ENCODE measurements at places on chromosomes 6 and 20.

DNA sequence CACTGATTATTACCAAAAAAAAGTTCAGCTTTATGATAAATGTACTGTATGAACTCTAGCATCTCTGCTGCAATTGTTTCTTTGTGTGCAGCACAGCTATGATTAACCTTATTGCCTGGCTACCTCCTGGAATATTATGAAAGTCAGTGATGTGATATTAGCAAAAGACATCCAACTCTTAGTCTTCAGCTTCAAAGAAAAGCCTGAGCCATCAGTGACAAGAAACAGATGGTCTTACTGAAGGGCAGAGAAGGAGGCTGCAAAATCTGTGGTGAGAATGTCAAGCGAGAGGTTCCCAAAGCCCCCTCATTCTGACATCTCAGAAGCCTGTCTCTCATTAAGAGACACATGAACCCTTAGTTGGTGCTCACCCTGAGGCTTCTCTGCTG is 89.4 kb upstream of the TNFAIP3 start:
- no peak for DNase-seq

- DNase-seq: peak; percentile 42
These were observed 789 bp downstream of the CCND3 start for GRCh38 chr6:41940759-41941279.

DNA sequence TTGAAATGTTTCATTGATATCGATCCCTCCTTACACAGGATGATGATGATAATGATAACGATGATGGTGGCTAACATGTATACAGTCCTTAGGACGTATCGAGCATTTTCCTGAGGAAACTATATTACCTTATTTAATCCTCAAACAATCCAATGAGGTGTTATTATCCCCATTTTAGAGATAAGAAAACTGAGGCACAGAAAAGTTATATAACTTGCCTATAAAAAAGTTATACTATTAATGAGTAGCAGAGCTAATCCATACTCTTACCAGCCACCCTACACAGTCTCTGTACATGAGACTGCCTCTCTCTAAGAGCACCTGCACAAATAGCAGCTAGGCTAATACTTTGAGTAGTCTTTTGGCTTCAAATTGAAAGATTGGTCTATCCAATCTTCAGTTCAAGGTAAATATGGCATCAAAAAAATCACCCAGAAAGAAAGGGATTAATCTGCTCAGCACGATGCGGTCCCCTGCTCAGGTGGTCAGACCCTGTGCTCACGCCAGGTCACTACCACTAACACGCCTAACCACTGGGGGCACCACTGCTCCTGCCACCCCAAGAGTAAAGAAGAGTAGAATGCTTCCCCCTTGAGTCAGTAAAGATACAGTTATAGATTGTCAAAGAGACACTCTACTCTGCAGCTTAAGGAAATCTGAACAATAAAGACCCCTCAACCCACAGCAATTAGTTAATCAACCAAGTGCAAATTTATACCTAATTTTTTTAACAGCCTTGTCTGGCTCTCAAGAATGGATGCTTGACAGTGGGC is 15.0 kb downstream of the GABBR1 start:
- no peak for DNase-seq

DNA sequence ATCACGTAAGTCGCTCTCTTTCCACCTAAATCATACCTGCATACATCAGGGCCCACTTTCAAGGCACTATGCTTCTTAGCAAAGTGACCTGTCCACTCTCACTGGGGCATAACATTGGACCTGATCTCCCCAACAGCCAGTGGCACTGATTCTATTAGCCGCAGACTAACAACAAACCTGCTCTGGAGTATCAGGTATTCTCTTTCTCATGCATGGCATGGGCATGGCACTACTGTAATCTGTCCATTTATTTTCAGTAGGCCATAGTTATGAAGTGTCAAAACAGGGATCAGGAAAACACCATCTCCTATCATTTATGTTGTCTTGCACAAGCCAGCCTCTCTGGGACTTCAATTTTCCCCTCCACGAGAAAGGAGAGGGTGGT is 8.5 kb downstream of the CALHM4 start:
- no peak for DNase-seq

GRCh38 chr6:151493804-151494234 is at the start of gene CCDC170:
Gene CCDC170, plus strand, starts transcription at chr6:151494017. Its CDS starts 112 bp downstream, at chr6:151494129.
- DNase-seq: no peak

DNA sequence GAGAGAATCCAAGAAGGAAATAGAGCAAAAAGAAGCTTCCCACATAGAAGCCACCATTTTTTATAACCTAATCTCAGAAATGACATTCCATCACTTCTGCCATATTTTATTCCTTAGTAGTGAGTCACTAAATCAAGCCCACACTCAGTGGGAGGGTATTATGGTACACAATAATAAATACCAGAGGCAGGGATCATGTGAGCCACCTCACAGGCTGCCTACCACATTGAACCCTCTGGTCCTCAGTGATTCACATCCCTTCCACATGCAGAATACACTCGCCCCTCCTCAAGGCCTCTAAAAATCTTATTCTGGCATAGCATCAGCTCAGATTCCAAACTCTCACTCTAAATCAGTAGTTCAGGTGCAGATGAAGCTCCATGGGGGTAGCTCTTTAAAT is 49.4 kb downstream of the TMC2 start:
- no peak for DNase-seq

GRCh38 chr6:125807293-125807692 is 16.5 kb downstream of the NCOA7 start:
- no peak for DNase-seq

DNA sequence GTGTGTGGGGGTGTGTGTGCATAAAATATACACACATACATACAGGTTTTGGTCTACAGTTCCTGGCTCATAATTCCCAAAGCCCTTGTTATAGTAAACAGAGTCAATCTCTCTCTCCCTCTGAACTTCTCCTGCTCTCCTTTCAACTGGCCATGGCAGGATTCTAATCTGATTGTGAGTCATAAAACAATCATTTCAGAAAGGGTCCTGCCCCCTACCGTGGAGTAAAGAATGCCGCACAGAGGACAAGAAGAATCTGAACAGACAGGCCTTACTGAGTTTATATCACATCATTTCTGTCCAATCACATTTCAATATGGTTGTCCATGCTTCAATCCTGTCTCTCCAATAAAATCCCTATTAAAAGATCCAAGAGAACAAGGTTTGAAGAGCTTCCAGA is 416.9 kb downstream of the FRK start:
- no peak for DNase-seq

- no peak for DNase-seq
These were observed 159.1 kb downstream of the ZDHHC14 start for GRCh38 chr6:157539900-157540752.

- no peak for DNase-seq
These were observed 664 bp upstream of the ACTR5 start for GRCh38 chr20:38747495-38748096.

- peak; percentile 88 for DNase-seq
These were observed 55.0 kb downstream of the GNAS start for GRCh38 chr20:58907320-58908137.

DNA sequence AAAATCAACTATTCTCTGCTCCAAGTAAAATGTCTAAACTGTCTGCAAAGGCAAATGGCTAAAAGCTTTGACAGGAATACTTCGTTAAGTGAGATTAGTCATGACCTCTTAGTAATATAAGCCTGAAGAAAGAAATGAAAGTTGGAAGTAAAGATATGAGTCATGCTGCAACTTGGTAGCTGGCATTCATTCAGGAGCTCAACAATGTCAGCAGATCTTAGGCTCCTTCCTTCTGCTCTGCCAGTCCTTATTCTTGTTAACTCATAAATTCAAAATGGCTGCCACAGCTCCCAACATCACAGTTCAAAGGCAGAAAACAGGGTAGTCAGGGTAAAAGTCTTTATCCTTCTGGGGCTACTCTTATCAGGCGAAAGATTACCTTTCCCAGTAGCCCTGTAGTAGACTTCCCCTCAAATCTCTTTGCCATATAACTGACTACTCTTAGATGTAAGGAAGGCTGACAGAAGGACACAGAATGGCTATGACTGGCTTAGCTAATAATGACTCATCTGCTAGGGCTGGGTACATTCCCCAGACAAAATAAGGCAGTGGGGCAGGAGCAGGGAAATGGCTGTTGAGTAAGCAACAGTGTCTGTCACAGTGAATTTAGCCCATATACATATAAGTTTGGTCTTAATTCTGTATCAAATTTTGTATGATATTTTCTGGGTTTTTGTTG is 24.4 kb upstream of the C6orf62 start:
- DNase-seq: peak; percentile 29

GRCh38 chr6:46134216-46134615 is 4.4 kb downstream of the ENPP4 start:
- DNase-seq: no peak

- no peak for DNase-seq
These were observed 304.2 kb downstream of the ADGRG6 start for GRCh38 chr6:142605922-142606485.

GRCh38 chr6:115896538-115897129 is 164.1 kb downstream of the FRK start:
- no peak for DNase-seq

GRCh38 chr6:135680964-135681913 is 170.3 kb upstream of the PDE7B start:
- DNase-seq: no peak

DNA sequence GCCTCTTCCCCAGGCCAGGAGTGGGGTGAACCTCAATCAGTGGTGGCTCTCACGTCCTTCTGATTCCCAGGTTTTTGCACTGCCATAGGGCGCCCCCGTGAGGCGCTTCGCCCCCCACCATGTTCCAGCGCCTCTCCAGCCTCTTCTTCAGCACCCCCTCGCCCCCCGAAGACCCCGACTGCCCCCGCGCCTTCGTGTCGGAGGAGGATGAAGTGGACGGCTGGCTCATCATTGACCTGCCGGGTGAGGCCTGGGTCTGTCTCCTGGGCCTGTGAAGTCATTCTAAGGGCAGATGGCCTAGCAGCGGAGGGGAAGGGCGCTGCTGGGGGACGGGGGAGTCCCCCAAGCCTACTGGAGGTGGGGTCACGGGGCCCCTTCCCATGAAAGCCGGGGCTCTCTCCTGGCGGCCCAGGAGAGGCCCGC is 4.5 kb downstream of the TP53INP2 start:
- peak; percentile 46 for DNase-seq

- no peak for DNase-seq
These were observed 104.2 kb downstream of the HAO1 start for GRCh38 chr20:7836076-7836475.

- peak; percentile 32 for DNase-seq
These were observed 6.5 kb downstream of the CEP162 start for GRCh38 chr6:84220809-84221409.

DNA sequence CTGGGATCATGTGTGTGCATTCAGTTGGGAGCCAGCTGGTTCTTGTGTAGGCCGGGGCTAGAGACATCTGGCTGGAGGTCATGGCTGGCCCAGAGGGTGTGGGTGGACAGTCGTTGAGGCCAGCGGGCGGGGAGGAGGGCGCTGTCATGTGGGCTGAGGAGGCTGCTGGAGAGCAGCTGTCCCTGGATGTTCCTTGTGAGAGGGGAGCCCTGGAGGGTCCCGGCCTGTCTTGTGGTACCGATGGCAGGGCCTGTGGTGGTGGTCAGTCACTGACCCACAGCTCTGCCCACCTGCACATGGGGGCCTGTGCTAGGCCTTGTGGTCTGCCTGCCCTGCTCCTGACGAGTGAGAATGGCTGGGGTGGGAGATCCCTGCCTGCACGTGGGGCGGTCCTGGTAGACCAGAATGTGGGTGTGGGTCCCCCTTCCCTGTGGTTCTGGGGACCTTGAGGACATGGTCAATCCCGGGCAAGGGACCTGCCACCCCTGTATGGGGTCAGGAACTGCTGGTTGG is 1.9 kb upstream of the C20orf204 start:
- DNase-seq: no peak

GRCh38 chr6:88135578-88136114 is 30.5 kb downstream of the CNR1 start:
- no peak for DNase-seq

GRCh38 chr6:105646391-105646867 is 243.5 kb upstream of the PREP start:
- DNase-seq: peak; percentile 84

GRCh38 chr6:56752009-56752408 is 109.3 kb upstream of the DST start:
- DNase-seq: no peak

DNA sequence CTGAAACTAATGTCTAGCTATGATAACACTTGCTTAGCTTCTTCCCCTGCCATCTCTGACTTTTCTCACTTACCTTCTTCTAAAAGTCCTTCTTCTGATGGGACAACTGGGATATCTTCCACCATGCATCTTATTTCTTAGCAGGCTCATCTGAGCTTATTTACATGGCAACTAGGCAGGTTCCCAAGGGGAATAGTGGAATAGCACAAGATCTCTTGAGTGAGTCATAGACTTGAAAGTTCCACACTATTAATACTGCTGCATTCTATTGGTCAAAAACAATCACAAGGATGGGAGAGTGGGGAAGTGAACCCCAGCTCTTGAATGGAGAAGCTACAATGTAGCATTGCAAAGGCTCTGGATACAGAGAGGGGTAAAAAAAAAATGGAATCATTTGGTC is 142.1 kb downstream of the HAO1 start:
- no peak for DNase-seq

DNA sequence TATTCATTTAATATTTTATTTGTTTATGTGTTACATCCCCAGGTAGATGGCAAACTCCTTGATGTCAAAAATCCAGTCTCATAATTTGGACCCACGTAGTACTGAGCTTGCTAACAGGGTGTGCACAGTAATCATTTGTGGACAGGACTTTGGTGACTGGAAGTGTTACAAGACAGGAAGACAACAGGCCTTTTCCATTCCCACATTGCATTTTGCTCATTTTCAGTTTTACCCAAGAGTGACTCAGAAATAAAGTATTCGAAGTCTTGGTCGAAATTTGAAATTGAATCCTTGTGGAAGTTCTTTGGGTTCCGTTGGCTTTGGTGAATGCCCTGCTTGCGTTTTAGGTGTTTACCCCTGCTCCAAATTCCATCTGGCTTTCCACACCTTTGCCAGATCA is 63.0 kb upstream of the THBS2 start:
- DNase-seq: no peak
